ENCODE measurements at places on chromosomes 2 and 18.

GRCh38 chr2:149375801-149376361 lies 45.5 kb downstream of the LYPD6 start:
- peak; percentile 62 for DNase-seq

DNA sequence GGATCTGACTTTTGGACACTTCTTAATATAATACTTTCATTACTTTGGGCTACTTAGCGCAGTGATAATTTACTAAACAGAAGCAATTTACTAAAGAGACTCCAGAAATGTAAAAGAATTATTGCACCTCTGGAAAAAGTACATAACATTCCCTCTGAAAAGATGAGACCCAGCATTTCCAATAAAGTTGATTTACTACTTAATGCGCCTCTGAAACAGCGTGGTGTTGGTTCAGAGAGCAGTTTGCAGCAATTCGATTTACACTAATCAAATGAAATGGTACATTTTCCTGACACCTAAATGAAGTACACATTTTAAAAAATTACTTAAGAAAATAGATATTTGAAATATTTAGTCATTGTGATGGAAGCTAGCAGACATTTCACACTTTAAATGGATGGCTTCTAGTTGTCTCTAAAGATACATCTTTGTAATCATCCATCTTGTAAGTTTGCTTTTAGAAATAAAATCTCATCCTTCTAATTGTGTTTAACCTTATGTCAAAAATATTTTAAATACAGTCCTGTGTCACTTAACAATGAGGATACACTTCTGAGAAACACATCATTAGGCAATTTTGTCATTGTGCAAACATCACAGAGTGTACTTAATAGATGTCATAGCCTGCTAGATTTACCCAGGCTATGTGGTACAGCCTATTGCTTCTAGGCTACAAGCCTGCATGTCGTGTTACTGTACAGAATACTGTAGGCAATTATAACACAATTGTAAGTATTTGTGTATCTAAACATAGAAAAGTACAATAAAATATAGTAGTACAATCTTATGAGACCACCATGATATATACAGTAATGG lies 284.6 kb upstream of the UBE2E3 start:
- DNase-seq = no peak

GRCh38 chr2:127535422-127535901 lies at the start of gene MYO7B:
MYO7B (plus strand) TSS chr2:127535683; CDS start chr2:127559723, 24,040 bp downstream.
- no peak for DNase-seq

DNA sequence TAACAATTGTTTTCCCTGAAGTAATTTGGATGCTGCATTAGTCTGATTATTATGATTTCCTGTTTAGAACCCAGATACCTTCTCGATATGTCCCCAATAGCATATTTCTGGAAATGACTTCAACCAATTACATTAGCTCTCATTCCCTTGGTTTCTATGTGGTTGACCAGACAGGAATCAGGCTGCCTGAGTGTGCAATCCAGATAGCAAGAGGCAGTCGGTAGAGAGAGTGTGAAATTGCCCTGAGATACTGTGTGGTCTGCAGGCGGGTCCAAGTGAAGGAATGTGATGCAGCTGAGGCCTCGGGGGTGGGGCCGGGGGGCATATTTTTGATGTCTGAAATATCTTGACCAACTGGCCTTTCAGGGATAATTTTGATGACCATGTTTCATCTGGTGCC lies 143.9 kb upstream of the ITGA6 start:
- no peak for DNase-seq

GRCh38 chr2:180516232-180516631 lies 464.2 kb upstream of the UBE2E3 start:
- DNase-seq = no peak

DNA sequence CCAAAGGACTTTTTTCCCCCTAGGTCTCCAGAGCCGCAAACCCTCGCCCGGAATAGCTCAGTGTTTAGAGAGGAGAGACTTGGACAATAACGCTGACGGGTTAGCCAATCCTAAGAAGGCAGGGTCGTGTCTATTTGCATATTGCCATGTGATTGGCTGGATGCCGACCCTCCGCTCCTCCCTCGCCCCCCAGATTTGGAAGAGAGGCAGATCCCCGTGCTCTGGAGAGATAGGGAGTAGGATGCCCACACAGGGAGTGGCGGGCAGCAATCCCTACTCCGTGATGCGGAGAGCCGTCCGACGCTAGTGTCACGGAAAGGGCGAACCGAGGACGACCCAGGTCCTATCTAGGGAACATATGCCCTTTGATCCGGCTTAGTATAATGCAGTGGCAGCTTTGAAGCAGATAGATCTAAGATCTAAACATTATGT lies 1.4 kb downstream of the WNT6 start:
- peak; percentile 68 for DNase-seq

GRCh38 chr2:51258301-51258700 lies 226.4 kb upstream of the NRXN1 start:
- DNase-seq = no peak

- no peak for DNase-seq
Measured at GRCh38 chr2:168091986-168092385, 155.4 kb downstream of the STK39 start.

GRCh38 chr2:38026846-38027245 lies 49.1 kb downstream of the CYP1B1 start:
- DNase-seq = no peak
